Prostate gland (tissue), 2 donors: ENCODE measurements at places on chromosomes 5 and 9. TPM values are rescaled to one million over a fixed set of nuclear protein-coding genes. Genes with fewer than 3 reads are reported as not detected.

Gene PCDHGA10
- 6.7 TPM for total RNA-seq

GRCh38 chr5:37121027-37121426 is 128.1 kb downstream of the CPLANE1 start:
- H3K36me3 ChIP-seq, result no peaks in the 10 kb centered on the region
- no peaks in the 10 kb centered on the region for H3K4me1 ChIP-seq
- no peak overlapping the region for H3K27ac ChIP-seq
- no peaks in the 10 kb centered on the region for H3K27me3 ChIP-seq

DNA sequence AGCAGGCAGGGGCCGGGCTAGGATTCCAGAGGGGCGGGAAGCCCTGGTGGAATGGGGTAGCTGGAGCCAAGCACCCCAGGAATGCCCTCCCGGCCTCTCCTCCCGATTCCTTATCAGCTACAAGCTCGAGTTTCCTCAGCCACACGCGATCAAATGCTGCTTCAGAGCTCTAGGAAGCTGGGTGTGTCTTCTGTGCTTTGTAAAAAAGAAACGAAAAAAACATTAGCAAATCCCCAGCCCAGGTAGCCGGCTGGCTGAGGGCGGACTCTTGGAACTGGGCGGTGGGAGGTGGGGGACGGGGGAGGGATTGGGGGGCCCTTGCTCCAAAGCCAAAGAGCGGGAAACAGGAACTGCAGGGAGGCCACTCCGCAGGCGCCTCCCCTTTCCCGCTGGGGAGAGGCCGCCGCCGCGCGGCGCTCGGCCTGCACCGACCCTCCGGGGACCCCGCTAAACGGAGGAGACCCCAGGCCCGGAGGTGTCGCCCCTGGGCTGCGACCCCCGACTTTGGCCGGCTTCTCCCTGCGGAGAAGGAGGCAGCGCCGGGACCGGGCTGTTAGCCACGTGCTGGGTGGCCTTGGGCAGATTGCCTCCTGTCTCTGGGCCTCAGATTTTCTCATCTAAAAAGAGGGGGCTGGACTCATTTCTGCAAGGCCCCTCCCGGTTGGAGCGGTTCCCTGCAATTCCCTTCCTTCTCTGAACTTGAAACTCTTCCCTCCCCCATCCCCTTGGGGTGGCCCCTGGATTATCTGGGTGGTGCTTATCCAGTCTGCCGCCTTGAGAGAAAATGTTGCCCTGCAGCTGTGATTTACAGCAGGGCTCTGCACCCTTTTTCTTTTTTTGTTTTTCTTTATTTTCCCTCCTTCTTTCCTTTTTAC is 40.9 kb upstream of the FABP6 start:
- no peaks in the 10 kb centered on the region for H3K36me3 ChIP-seq
- peak overlapping the region; percentile 36 for H3K4me3 ChIP-seq
- peak overlapping the region; percentile 52 for H3K27ac ChIP-seq
- no peaks in the 10 kb centered on the region for H3K4me1 ChIP-seq
- H3K27me3 ChIP-seq, result no peaks in the 10 kb centered on the region

GRCh38 chr5:19235101-19235584 is 752.9 kb downstream of the CDH18 start:
- no peak overlapping the region for H3K27ac ChIP-seq
- no peaks in the 10 kb centered on the region for H3K4me1 ChIP-seq
- no peaks in the 10 kb centered on the region for H3K27me3 ChIP-seq
- H3K4me3 ChIP-seq, result no peak overlapping the region
- DNase-seq, result no peak
- no peaks in the 10 kb centered on the region for H3K36me3 ChIP-seq

GRCh38 chr9:35476596-35476995 is 13.3 kb upstream of the RUSC2 start:
- H3K36me3 ChIP-seq, result no peaks in the 10 kb centered on the region
- no peak overlapping the region for H3K4me3 ChIP-seq
- H3K27me3 ChIP-seq, result no peaks in the 10 kb centered on the region
- H3K4me1 ChIP-seq, result no peaks in the 10 kb centered on the region
- DNase-seq, result no peak
- no peak overlapping the region for H3K27ac ChIP-seq
